ENCODE measurements at places on chromosomes 13 and 19. TPM values are rescaled to one million over a fixed set of nuclear protein-coding genes. Genes with fewer than 3 reads are reported as not detected.

GRCh38 chr19:46726971-46727501 lies 10.1 kb upstream of the PRKD2 start:
- DNase-seq: no peak

- DNase-seq: peak; percentile 76
Observed at GRCh38 chr13:99577934-99578917, 77.0 kb downstream of the TM9SF2 start.

DNA sequence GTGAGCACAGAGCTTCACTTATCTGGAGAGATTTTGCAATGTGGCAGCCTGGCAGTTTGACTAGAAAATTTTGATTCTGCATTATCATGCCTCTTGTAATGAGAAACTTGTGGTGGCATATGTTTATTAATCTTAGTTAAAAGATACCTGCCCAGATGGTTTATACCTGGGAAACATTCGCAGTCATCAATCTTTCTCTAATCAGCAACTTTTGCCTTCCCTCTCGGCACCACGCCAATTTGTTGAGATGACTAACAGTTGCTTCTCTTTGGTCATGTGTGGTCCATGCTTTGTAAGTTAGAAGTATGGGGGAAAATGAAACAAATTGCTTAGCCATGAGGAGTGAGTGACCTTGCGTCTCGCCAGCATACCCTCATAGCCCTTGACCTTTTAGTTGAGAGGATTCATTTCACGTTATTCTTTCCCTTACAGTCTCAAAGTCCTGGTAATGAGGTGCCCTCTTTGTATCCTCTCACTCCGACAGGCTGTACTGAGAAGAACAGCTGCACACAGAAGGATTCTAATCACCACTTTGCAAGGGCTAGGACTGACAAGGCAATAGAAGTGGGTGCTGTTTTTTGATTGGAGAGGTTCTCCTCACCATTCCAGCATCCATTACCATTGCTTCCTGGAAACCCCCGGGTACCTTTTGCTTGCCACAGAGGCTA lies 201.4 kb downstream of the OXGR1 start:
- no peak for DNase-seq

The HIF3A gene
- 8.9 TPM for total RNA-seq

The KEAP1 gene
- total RNA-seq: 59.6 TPM

GRCh38 chr13:44050450-44051063 lies 170.9 kb downstream of the LACC1 start:
- DNase-seq: no peak

The IGLON5 gene
- 0.86 TPM for total RNA-seq

DNA sequence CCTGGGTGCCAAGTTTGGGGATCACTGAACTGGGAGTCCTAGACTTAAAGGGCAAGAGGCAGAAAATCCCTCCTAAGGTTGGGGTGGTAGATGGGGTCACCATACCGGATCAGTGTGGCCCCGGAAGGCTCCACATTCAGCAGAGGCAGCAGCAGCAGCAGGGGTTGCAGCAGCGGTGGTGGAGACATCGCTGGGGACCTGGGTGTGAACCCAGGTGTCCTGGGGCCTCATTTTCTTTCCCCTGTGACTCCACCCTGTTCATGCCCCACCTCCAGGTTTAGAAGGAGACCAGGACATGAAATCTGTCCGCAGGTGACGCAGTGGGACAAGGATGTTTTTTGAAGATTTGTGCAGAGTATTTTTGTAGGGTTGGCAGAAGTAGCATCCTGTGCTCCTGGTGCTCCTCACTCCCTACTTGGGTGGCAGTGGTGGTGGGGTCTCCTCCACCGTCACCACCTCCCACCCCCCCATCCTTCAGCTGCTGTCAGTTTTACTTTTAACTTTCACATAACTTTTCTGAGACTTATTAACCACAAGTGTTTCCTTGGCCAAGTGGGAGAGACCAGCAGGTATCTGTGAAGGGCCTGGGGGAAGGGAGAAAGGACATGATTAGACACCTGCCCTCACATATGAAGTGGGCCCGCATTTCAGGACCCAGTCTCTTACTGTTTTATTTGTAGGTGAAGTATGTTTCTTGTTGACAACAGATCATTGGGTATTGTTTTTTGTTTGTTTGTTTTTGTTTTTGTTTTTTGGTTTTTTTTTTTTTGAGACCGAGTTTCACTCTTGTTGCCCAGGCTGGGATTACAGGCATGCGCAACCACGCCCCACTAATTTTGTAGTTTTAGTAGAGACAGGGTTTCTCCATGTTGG lies at the start of gene NAPSA:
NAPSA (minus strand) TSS at position 206 of the 873 bp plus-strand sequence; CDS start at position 188, 18 bp downstream.
- DNase-seq: no peak

- DNase-seq: no peak
Observed at GRCh38 chr13:26957182-26957581, 196.6 kb upstream of the GPR12 start.

The TUBA3C gene
- total RNA-seq: not detected
